ENCODE measurements at places on chromosomes 3 and 15. TPM values are rescaled to one million over a fixed set of nuclear protein-coding genes. Genes with fewer than 3 reads are reported as not detected.

Gene TNNC1
- polyA plus RNA-seq, result 2.6 TPM

DNA sequence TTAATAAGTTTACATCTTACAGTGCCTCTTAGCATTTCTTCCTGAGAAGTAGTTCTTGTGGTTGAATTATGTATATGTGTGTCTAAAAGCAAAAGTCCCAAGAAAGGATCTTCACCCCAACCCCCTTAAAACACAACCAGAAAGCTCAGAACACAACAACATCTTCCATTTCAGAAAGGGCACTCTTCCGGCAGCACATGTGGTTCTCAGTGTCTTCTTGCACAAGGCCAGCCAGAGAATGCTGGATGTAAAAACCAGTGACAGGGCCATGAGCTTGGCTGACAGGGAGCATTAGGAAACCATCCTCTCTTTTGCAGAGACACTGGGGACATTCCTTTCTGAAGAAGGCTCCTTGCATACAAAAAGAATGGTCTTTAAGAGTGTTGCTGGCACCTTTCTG lies 45.0 kb downstream of the EEFSEC start:
- DNase-seq, result no peak

- no peak for DNase-seq
Observed at GRCh38 chr15:44535092-44535491, 1.9 kb upstream of the EIF3J start.

DNA sequence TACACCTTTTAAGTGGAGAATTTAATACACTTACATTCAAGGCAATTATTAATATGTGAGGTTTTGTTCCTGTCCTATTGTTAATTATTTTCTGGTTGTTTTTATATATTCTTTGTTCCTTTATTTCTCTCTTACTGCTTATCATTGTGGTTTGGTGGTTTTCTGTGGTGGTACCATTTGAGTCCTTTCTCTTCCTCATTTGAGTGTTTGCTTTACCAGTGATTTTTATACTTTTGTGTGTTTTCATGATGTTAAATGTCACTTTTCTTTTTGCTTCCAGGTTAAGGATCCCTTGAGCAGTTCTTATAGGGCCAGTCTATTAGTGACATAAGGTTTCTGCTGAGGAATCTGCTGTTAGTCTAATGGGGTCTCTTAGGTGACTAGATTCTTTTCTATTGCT lies 116.5 kb downstream of the LRRK1 start:
- DNase-seq, result no peak
